Left cardiac atrium (tissue), 4 donors: ENCODE measurements at places on chromosomes 2 and 18. TPM values are rescaled to one million over a fixed set of nuclear protein-coding genes. Genes with fewer than 3 reads are reported as not detected.

- DNase-seq, result no peak
Measured at GRCh38 chr18:42339372-42339771, 384.3 kb downstream of the PIK3C3 start.

GRCh38 chr18:33232318-33232626 is 208.2 kb downstream of the CCDC178 start:
- no peak for DNase-seq

The CTIF gene
- total RNA-seq, result 70.6 TPM

GRCh38 chr2:37477921-37478320 is 133.5 kb downstream of the QPCT start:
- no peak for DNase-seq

DNA sequence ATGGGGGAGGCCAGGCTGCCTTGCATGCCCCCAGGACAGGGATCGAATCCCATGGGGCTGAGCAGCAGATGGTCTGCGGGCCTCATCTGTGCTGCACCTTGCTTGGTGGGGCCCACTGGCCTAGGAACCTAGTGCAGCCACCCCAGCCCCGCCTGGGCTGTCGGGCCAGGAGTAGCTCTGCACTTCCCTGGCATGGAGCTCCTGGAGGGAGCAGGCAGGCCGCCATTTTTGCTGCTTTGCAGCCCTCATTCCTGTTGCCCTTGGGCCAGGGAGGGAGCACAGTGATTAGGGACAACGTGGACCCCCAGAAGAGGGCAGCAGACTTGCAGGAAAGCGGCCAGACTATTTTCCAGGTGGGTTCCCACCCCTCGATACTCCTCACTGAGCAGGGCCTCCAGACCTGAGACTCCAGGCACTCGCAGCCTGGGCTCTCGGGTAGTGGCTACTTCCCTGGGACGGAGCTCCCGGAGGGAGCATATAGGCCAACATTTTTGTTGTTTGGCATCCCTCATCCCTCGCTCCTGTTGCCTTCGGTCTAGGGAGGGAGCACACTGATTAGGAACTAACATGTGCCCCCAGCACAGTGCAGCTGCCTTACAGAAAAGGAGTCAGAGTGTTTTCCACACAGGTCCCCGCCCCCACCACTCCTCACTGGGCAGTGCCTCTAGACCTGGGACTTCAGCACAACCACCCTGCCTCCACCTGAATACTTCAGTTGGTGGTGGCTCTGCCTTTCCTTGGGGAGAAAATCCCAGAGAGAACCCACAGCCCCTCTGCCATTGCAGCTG is 99.5 kb downstream of the MAIP1 start:
- no peak for DNase-seq

DNA sequence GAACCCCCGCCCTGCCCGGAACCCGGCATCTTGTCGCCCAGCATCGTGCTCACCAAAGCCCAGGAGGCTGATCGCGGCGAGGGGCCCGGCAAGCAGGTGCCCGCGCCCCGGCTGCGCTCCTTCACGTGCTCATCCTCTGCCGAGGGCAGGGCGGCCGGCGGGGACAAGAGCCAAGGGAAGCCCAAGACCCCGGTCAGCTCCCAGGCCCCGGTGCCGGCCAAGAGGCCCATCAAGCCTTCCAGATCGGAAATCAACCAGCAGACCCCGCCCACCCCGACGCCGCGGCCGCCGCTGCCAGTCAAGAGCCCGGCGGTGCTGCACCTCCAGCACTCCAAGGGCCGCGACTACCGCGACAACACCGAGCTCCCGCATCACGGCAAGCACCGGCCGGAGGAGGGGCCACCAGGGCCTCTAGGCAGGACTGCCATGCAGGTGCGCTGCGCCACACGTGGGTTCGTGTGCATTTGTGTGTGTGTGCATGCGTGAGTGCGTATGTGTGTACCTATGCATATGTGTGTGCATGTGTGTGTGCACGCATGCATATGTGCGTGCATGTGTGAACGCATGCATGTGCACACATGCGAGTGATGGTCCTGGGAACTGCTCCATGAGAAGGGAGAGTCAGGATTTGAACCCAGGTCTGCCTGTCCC is 47.1 kb upstream of the ATG16L1 start:
- no peak for DNase-seq

- peak; percentile 26 for DNase-seq
Measured at GRCh38 chr2:68403199-68403644, 38.1 kb downstream of the PLEK start.
